Left colon (tissue), 2 donors: ENCODE measurements at places on chromosomes 4 and X. TPM values are rescaled to one million over a fixed set of nuclear protein-coding genes. Genes with fewer than 3 reads are reported as not detected.
A peak's percentile ranks its signal among the peaks of the same experiment; 100 is the strongest.

GRCh38 chrX:101986586-101986985 lies 54.8 kb upstream of the ZMAT1 start:
- no peak for DNase-seq

- DNase-seq = no peak
These were observed 91.0 kb upstream of the BCOR start for GRCh38 chrX:40188573-40189417.

GRCh38 chr4:115781528-115782146 lies 668.2 kb upstream of the NDST4 start:
- DNase-seq = no peak

DNA sequence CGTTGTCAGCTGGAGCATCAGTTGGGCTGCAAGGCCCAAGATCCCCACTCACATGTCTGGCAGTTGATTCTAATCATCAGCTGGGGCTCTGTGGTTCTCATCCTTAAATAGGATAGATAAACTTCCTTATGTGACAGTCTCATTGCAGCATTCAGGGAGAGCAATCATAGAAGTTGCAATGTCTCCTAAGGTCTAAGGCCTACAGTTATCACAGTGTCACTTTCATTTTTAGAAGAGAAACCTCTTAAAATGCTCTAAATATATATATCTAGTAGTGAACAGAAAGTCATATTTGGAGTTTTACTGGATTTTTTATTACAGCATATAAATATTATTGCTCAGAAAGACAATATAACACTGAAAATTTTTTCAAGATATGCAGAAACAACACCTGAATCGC lies 226.0 kb upstream of the PPP1R2C start:
- DNase-seq = no peak

GRCh38 chrX:74382613-74383012 lies 38.7 kb upstream of the SLC16A2 start:
- DNase-seq = peak; percentile 75

Gene AKAP14
- not detected for total RNA-seq

Gene SOD3
- total RNA-seq = 40.9 TPM

Gene HELT
- total RNA-seq = not detected

Gene IL2RG
- 98.7 TPM for total RNA-seq
